Cardiac muscle cell (in vitro differentiated cells and primary cell): ENCODE measurements at places on chromosomes 1 and 21. TPM values are rescaled to one million over a fixed set of nuclear protein-coding genes. Genes with fewer than 3 reads are reported as not detected.

DNA sequence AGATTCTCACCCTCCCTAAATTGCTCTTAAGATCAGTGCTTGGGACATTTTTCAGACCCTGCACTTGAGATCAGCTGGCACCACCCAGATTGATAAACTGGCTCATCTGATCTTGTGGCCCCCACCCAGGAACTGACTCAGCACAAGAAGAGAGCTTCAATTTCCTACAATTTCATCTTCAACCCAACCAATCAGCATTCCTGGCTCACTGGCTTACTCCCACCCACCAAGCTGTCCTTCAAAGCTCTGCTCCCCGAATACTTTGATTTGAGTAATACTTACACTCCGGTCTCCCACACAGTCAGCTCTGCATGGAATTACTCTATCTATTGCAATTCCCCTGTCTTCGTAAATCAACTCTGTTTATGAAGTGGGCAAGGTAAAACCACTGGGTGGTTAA is 461.9 kb upstream of the RGS18 start:
- no peak for DNase-seq

DNA sequence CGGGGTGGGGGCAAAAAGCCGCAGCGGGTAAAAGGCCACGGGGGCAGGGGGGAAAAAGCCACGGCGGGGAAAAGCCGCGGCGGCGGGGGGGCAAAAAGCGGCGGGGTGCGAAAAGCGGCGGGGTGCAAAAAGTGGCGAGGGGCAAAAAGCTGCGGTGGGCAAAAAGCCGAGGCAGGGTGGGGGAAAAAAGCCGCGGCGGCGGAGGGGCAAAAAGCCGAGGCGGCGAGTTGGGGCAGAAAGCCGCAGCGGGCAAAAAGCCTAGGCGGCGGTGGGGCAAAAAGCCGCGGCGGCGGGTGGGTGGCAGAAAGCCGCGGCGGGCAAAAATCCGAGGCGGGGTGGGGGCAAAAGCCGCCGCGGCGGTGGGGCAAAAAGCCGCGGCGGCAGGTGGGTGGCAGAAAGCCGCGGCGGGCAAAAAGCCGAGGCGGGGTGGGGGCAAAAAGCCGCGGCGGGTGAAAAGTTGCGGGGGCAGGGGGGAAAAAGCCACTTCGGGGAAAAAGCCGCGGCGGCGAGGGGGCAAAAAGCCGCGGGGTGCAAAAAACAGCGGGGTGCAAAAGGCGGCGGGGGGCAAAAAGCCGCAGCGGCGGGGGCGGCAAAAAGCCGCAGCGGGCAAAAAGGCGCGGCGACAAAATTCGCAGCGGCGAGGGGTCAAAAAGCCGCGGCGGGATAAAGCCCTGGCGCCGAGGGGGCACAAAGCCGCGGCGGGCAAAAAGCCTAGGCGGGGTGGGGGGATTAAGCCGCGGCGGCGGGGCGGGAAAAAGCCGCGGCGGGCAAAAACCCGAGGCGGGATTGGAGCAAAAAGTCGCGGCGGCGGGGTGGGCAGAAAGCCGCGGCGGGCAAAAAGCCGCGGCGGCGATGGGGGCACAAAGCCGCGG is 3901.2 kb downstream of the SRGAP2C start:
- DNase-seq = no peak

DNA sequence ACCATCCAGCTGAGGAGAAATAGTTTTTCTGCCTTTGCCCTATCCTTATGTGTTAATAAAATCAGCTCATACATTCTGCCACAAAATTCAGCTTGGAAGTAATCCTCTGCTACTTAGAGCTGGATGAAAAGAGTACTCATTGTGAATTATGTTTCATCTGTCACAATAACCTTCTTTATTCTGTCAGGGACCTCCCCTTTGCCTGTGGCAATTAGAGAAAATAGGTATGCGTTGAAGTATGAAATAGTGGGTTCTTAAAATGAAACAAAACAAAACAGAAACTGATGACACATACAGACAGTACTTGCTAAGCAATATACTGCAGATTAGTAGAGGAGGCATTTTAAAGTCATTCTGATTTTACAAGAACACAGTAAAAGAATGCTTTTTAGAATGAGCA is 578.5 kb downstream of the USP25 start:
- no peak for DNase-seq

DNA sequence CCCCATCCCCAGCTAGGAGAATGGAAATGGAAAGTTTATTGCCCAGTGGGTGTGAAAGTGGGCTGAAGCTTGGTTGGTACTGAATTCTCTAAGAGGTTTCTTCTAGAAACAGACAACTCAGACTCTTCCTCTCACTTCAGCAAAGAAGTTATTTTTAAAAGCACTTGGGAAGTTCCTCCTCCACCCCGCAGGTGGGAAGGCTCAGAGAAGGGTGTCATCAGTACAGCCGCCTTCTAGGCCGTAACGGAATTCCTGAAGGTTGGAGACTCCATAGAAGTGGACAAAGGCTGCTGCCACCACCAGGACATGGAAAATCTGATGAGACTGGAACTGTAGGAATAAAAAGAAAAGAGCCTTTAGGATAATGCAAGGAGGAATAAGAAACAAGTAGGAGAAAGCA is 14.3 kb upstream of the KLHL12 start:
- no peak for DNase-seq

- no peak for DNase-seq
Measured at GRCh38 chr1:224430511-224431113, 4.0 kb downstream of the WDR26 start.

GRCh38 chr1:226826479-226827261 is 43.7 kb upstream of the PSEN2 start:
- DNase-seq = no peak

- no peak for DNase-seq
Measured at GRCh38 chr1:228935198-228935663, 200.0 kb downstream of the RHOU start.

DNA sequence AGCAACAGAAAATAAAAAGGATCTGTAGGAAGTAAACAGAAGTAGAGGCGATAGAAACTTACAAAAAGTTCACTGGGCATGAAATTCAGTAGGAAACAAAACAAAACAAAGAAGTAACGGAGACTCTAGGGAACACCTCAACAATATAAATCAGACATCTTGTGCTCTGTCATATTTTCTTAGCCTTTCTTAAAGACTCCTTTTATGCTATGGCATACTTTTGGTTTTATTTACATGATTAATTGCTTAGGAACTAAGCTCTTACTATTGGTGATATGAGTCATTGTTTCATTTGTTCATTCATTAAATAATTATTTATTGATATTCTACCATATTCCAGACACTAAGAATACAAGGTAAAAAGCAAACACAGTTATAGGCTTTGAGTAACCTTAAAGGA is 126.6 kb downstream of the KCNT2 start:
- DNase-seq = no peak

- peak; percentile 72 for DNase-seq
Measured at GRCh38 chr1:235415008-235415904, 48.0 kb downstream of the TBCE start.

DNA sequence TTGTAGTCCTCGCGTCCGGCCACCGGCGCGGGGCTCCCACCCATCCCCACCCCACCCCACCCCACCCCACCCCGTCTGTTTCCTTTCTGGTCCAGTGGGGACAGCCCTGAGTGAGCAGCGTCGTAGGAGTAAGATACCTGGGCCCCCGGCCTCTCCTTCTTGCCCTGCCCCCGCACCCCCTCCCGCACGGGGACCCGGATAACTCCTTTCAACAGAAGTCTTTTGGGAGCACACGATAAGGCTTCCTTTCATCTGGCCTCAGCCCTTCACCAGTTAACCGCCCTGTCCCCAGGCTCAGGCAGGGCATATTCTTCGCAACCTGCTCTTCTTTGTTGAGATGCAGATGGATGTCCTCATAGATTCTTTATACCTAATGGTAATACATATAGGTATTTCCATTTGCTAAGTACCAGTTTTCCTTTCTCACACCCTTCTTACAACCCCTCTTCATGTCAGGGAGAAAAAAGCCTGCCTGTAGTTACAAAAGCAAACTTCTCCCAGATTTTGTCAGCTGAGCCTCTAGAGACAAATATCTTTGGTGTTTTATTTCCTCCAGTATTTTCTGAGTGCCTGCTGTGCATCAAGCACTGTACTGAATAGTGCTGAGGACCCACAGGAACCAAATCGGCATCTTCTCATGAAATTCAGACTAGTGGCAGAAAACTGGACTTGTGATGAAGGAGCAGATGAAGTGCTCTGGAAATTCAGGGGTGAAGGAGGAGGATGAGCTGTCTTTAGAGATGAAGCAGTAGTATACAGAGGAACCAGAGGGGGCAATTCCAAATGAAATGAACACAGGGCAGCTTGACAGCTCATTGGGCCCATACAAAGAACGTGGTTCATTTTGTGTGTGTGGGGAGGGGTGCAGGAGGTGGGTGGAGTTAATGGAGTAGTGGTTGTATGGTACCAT is 33.6 kb downstream of the SLC2A1 start:
- DNase-seq = peak; percentile 42

DNA sequence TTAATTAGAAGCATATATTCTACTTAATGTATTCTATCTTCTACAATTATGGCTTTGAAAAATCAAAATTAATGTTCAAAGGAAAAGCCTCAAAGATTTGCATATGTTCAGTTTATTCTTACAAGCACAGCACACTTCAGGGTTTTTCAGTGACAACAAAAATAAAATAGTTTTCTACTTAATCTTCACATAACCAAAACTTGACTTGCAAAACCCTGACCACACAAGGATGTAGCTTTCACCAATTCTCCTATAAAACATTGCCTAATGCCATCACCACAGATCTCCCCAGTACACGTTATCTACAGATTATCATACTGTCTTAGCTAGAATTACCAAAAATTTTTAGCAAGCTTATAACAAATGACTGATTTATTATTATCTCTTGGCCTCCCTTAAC is 23.3 kb downstream of the LPAR3 start:
- no peak for DNase-seq

DNA sequence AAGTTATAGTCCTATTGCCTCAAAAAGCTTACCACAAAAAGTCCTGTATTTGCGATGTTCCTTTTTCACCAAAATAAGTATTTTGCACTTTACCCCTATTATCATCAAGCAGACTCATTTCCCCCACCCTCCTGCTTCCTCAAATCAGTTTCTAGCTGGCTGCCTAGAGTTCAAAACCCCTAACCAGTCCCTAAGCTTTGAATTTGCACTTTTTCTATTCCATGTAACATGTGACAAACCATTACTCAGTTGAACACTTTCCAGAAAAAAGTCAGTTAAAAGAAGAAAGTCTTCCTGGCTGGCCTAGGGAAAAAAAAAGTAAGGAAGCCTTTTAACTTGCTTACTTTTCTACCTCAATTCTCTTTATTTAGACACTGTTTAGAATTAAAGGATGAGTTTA is 8.2 kb downstream of the CEP170 start:
- DNase-seq = peak; percentile 51

- no peak for DNase-seq
Measured at GRCh38 chr1:205986292-205986691, 16.9 kb downstream of the RAB7B start.

DNA sequence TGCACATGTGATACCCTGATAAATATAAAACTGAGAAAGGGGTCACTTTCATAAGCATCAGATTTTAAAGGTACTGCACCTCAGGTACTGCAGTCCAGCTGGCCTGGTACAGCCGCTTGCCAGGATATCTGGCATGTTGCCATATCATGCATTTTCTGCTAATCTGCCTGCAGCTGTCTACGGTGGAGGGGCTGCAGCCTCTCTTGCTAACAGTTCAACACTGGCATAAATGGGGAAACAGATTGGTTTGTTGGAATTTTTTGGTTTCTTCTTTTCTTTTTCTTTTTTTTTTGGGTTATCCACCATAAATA is 71.5 kb downstream of the MIS18A start:
- DNase-seq = no peak

DNA sequence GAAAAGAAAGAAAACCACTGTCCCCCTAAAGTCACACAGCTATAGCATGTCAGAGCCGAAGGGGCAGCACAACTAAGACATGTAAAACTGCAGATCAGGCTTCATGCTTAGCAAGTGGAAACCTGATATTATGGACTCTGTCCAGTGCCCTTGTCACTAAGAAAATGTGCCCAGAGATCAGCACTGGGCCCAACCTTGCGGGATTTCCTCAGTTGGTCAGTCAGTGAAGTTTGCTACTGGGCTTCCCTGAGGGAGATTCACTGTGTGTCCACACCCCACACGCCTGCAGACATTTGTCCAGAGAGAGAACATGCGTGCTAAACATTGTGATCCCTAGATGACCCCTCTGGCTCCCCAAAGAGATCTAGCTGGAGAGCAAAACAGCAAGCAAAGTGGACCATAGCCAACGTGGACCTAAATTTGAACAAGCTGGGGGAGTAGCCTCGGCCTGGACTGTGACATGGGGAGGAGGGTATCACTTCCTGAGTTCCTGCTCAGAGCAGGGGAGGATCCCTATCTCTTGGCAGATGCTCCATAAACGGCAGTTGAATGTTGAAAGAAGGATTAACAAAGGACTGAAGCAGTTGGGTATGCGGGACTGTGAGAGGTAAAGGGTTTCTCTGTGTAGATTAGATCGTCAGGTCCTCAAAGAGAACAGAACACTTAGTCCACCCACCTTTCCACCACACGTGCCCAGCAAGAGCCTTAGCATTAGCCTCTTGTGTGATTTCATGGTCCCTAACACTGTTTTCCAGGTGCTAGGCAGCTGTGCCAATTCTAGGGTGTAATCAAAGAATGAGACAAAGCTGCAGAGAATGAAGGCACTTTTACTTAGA is 53.6 kb downstream of the GLUL start:
- DNase-seq = no peak

DNA sequence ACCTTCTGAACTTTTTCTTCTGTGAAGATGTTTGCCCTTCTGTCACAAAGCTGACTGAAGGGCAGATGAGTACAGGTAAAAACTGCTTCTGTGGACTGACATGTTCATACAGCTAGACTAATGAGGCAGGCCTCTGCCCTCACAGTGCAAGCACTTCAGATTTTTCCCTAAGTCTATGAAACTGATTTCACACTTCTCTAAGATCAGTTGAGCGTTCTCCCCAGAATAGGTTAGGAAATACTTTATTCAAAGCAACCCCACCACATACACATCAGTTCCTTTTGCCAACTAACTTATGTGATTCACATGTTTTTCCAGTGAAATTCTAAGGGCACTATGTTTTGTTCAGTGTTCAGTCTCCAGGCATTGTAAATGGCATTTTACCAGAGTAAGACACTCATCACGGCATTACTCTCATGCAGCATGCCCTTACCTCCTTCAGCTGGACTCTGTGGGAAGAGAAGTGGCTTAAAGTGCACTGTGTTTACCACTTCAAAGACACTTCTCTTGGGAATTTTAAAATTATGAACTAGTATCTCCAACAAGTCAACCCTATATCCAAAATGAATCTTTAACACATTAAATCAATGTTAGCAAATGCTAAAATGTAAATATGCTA is 5.4 kb upstream of the PSMG1 start:
- DNase-seq = no peak

- DNase-seq = no peak
Measured at GRCh38 chr1:62625415-62625814, 28.1 kb downstream of the ANGPTL3 start.

EXTL1 gene
- 7.0 and 10.1 TPM in 2 replicates for total RNA-seq

SMAP2 gene
- total RNA-seq = 16.2 and 16.7 TPM in 2 replicates

SPATA17 gene
- total RNA-seq = 1.2 TPM in 2 replicates

MAP3K6 gene
- total RNA-seq = 13.6 and 17.1 TPM in 2 replicates

SHE gene
- total RNA-seq = 2.1 and 2.7 TPM in 2 replicates

OPN3 gene
- 17.5 and 23.5 TPM in 2 replicates for total RNA-seq

PADI1 gene
- 1.3 and 1.7 TPM in 2 replicates for total RNA-seq

LHX8 gene
- total RNA-seq = 0.18 and 0.35 TPM in 2 replicates

IVL gene
- total RNA-seq = not detected in 2 replicates

LIN28A gene
- 7.2 and 16.6 TPM in 2 replicates for total RNA-seq

CNTN2 gene
- total RNA-seq = 0.35 TPM in 1 of 2 replicates, not detected in the other

C1orf115 gene
- 5.3 and 7.5 TPM in 2 replicates for total RNA-seq

BEND5 gene
- total RNA-seq = 12.1 and 19.1 TPM in 2 replicates
